GM23338 (cell line): ENCODE measurements at places on chromosomes 3 and 15. TPM values are rescaled to one million over a fixed set of nuclear protein-coding genes. Genes with fewer than 3 reads are reported as not detected.

DNA sequence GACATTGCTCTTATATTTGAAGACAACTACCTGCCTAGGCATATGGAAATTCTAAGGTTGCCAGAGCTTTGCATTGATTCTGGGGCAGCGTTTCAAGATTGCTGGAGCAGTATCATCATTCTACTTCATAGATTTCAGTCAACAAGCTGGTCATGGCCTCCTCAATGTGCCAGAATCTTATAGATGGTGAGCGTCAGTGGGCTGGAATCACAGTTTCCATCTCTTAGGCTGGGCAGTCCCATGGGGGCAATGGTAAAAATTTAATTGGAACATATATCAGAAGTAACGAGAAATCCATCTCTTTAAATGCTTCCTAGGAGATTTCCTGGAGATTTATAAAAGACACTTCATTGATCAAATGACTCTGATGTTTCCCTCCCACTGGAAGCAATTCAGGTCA is 258.3 kb downstream of the SV2B start:
- no peak for DNase-seq

DNA sequence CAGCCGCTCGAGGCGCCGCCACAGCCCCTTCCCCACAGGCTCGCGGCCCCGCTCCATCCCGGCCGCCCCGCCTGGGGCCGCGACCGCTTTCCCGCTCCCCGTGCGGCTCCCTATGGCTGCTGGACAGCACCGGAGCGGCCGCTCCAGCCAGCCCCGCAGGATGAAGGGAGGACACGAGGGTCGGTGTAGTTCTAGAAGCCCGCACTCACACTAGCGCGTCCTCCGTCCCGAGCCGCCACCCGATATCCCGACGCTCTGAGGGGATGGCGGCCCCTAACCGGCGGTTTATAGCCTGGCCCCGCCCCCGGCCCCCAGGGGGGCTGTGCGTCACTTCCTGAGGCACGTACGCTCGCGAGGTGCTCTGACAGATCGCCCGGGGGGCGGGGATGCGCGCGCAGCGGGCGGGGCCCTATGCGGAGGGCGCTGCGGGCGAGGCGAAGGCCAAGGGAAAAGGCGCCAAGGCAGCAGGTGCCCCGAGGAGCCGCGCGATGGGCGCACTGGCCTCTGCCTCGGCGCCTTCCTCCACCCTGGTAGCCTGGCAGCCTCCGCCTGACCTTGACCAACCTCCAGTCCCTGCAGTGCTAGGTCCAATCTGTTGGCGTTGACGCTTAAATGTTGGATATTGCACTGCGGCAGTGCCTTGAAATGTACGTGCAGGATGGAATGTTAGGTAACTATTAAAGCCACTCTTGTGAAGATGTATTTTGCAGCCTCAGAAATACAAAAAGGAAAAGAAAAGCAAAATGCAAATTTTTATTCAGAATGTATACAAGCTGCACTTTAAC is at the start of gene TFRC:
TFRC (minus strand) TSS at position 257 of the 785 bp plus-strand sequence. CDS start 4,991 bp downstream, outside the sequence.
- peak; percentile 97 for DNase-seq

The MST1R gene
- total RNA-seq = 3.7 and 4.4 TPM in 2 replicates

GRCh38 chr3:102180280-102180931 is 254.4 kb upstream of the ZPLD1 start:
- no peak for DNase-seq

DNA sequence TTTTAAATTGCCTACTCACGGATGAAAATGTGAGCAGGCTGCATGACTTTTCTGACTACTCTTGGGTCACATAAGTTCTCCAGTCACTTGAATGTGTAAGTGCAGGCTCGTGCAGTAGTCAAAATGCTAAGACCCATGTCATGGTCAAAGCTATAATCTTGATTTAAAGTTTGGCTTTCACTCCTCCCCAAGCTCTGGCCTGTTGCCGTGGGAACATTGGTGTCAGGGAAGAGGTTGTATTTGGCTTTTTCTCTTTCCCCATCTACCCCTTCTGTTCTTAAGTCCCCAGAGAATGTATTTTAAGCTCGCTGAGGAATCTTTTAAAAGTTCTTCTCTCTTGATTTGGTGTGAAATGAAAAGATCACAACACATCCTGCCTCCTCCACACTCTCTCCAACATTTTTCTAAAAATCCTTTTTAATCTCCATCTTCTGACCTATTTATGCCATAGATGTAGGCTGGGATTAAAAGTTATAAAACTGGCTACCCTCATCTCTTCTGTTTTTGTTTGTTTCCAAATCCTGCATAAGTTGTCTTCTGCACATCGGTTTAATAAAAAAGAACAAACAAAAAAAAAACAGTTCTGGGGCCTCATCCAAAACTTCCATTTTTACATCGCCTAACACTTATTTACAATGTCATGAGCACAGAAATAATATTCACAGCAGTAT is 61.4 kb upstream of the ADAMTSL3 start:
- no peak for DNase-seq

DNA sequence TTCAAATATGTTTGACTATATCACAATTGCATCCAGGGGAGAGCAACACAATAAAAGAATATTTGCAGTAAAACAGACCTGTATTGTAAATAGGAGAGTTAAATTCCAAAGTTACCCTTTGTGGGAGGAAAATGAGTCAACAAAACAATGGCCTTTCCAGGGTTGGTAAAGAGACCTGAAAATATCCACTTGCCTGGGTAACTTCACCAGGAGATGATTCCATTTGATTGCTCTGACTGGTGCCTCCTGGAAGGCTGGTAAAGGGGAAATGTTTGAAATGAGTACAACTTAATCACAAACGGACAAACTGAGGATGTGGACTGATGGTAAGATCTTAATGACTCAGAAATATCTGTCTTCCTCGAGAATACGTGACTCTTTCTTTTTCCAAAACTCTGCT is 43.6 kb upstream of the SRGAP3 start:
- no peak for DNase-seq

DNA sequence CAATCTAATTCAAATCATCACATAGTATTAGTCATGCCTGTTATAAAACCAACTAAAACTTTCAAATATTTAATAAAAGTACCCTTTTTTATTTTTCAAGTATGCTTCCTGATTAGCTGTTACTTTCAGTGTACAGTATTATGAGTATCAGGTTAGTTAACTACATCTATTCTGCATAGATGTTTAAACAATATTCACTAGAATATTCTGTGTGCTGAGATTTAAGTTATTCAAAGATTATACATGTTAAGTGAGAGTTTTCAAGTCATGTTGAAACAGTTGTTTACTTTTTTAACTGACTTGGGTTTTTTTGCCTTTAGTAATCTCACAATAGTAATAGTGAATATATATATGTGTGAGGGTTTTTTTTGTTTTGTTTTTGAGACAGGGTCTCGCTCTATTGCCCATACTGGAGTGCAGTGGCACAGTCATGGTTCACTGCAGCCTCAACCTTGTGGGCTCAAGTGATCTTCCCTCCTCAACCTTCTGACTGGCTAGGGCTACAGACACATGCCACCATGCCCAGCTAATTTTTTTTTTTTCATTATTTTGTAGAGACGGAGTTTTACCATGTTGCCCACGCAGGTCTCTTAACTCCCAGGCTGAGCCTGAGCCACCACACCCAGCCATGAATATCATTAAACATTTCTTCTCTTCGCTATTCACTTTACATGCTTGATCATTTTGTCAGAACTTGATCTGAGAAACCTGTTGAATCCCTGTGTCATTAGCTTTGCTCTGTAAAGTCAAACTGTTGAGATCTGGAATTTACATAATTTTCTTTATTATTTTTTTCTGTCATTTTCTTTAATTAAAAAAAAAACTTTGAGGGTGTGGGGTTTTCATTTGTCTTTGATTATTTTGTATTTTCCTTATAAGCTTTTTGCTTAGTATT is 286.2 kb upstream of the UBE2E1 start:
- DNase-seq = no peak

The TNFAIP8L3 gene
- total RNA-seq = 0.31 and 0.54 TPM in 2 replicates

The TLR9 gene
- total RNA-seq = not detected in 2 replicates

- DNase-seq = no peak
Observed at GRCh38 chr3:106673926-106674569, 703.2 kb upstream of the CCDC54 start.

The LRTM1 gene
- total RNA-seq = not detected in 2 replicates

DNA sequence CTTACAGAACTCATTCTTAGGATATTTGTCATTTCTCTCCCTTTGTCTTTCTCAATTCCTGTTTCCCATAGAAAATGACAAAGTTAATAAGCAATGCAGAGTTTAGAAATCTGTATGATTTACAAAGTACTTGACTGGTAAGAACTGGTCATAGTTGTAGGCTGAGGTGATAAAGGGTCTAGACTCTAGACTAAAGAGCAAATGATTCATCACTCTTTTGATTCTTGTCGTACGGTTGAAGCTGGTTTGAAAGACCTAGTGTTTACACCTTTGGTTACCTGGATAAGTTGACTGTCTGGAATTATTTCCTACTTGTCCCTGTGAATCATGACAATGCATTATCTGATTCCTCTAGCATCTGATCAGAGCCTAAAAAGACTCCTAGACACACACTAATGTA is 58.9 kb upstream of the TP63 start:
- no peak for DNase-seq

The MYRIP gene
- 1.8 and 1.9 TPM in 2 replicates for total RNA-seq

DNA sequence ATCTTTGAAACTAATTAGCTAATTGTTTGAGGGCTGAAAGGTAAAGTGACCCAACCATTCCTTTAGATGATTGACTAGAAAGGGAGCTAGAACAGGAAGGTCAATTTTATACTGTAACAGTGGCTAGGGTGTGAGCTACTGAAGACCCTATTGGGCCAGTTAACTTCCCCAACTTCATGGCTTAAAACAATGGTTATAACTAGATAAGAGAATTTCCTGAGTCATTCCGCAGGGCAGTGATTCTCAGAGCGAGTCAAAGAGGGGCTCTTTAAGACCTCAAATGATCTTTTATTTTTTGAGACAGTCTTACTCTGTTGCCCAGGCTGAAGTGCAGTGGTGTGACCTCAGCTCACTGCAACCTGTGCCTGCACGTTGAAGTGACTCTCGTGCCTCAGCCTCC is 33.7 kb upstream of the TTBK2 start:
- DNase-seq = no peak

GRCh38 chr3:58161435-58162398 is 49.1 kb downstream of the DNASE1L3 start:
- DNase-seq = no peak

DNA sequence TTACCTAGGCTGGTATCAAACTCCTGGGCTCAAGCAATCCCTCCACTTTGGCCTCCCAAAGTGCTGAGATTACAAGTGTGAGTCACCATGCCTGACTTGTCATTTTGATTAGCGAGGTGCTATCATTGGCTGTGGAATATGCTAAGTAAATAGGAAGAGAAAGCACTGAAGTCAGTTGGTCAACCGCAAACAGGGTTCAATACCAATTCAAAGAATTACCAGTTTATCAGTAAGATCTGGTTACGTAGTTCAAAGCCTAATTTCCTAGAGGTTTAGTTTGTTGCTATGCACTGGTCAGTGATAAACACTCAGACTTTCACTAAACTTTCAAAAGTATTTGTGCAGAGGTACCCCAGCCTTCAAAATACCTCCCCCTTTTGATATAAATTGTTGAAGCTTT is 29.5 kb downstream of the GLB1 start:
- no peak for DNase-seq

DNA sequence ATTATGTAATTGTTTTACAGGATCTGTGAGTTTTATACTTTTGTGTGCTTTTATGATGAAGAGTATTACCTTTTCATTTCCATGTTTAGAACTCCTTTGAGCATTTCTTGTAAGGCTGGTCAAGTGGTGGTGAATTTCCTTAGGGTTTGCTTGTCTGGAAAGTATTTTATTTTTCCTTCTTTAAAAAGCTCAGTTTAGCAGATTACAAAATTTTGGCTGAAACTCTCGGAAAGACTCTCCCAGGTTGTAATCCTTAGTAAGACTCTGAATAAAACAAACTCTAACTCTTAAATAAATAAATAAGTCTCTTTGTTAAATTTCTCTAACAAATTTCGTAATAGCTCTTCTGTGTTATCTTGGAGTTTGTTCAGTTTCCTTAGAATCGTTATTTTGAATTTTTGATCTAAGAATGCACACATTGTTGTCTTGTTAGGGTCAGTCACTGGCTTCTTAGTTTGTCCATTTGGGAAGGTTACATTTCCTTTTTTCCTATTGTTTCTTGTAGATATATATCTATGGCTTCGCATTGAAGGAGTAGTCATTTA is 14.7 kb upstream of the ACOX2 start:
- DNase-seq = no peak

The TAGLN3 gene
- 6.8 and 8.2 TPM in 2 replicates for total RNA-seq

DNA sequence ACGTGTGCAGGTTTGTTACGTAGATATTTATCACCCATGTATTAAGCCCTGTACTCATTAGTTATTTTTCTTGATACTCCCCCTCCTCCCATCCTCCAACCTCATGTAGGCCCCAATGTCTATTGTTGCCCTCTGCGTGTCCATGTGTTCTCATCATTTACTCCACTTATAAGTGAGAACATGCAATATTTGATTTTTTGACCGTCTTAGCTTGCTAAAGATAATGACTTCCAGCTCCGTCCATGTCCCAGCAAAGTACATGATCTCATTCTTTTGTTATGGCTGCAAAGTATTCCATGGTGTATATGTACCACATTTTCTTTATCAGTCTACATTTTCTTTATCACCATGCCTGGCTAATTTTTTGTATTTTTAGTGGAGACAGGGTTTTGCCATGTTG is 623.2 kb downstream of the SQOR start:
- DNase-seq = no peak

- DNase-seq = peak; percentile 23
Observed at GRCh38 chr15:44798826-44799225, 62.5 kb downstream of the TRIM69 start.

DNA sequence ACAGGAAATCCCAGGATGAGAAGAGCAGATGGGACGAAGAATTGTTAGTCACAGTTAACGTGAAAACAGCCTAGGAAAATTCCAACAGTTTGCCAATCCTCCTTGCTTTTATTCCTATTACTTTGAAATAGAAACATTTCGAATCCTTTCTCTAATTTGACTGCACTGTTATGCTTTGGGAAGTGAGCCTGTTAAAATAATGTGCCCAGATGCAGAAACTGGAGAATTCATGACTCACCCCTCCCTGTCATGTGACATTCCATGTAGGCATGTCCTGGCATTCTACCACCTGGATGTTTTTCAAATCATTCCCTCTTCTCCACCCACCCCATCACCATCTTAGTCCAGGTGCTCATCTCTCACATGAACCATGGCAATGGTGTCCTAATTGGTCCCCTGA is 107.3 kb downstream of the MINAR1 start:
- no peak for DNase-seq

- no peak for DNase-seq
Observed at GRCh38 chr3:113143353-113143752, 68.0 kb upstream of the BOC start.

- no peak for DNase-seq
Observed at GRCh38 chr3:152586974-152587373, 248.0 kb upstream of the P2RY1 start.

GRCh38 chr3:150073513-150073912 is 102.8 kb upstream of the PFN2 start:
- no peak for DNase-seq

DNA sequence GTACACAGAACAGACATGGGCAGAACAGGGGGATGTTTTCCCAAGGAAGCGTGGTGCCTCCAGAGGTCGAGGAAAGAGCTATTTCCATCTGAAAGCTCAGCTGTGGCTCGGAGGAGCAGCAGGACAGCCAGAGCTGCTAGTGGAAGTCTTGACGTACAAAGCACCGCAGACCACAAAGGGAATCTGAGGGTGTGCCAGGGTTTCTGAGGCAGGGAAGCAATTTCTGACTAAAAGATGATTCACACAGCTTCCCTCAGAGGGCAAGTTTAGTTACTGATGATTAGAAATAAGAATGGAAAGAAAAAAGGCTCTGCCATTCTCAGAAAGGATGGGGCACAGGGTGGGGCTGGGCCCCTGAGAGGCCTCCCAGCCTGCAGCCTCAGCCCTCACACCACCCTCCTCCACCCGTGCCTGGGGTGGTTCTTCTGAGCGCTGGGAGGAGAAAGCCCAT is 45.8 kb upstream of the SEC13 start:
- peak; percentile 40 for DNase-seq
